ENCODE measurements at places on chromosomes 13 and 19. TPM values are rescaled to one million over a fixed set of nuclear protein-coding genes. Genes with fewer than 3 reads are reported as not detected.

Gene LILRB4
- 1.3 TPM for polyA plus RNA-seq

Gene ICAM1
- 9.5 TPM for polyA plus RNA-seq

Gene CRB3
- 0.18 TPM for polyA plus RNA-seq

Gene DLL3
- 0.12 TPM for polyA plus RNA-seq

Gene SIRT6
- polyA plus RNA-seq = 15.5 TPM

Gene LRG1
- 0.43 TPM for polyA plus RNA-seq

Gene KCNJ14
- polyA plus RNA-seq = 1.2 TPM

Gene NDUFS7
- polyA plus RNA-seq = 88.4 TPM

Gene ATXN8OS
- 0.46 TPM for polyA plus RNA-seq

Gene FPR3
- polyA plus RNA-seq = 1.4 TPM

Gene ZNF155
- 7.2 TPM for polyA plus RNA-seq

Gene DMKN
- 4.2 TPM for polyA plus RNA-seq

DNA sequence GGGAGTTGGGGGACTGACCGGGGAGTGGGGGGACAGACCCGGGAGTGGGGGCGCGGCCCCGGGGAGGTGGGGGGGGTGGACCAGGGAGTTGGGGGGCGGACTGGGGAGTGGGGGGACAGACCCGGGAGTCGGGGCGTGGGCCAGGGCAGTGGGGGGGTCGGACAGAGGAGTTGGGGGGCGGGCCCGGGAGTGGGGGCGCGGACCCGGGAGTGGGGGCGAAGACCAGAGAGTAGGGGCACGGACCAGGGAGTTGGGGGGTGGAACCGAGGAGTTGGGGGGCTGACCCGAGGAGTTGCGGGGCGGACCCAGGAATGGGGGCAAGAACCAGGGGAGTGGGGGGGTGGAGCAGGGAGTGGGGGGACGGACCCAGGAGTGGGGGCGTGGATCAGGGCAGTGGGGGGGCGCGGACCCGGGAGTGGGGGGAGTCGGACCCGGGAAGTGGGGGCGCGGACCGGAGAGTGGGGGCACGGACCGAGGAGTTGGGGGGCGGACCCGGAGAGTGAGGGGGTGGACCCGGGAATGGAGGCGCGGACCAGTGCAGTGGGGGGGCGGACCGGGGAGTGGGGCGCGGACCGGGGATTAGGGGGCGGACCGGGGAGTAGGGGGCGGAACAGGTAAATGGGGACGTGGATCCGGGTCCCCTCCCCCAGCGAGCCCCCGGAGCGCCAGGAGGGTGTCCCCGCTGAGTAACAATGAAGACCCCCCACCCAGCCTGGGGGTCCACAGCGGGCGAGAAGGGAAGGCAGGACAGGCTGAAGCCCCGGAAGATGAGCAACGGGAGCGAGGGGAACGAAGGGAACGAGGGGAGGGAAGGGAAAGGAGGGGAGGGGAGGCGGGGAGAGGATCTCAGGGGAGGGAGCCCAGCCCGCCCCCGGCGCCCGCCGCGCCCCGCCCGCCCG is 589 bp downstream of the R3HDM4 start:
- DNase-seq = no peak

DNA sequence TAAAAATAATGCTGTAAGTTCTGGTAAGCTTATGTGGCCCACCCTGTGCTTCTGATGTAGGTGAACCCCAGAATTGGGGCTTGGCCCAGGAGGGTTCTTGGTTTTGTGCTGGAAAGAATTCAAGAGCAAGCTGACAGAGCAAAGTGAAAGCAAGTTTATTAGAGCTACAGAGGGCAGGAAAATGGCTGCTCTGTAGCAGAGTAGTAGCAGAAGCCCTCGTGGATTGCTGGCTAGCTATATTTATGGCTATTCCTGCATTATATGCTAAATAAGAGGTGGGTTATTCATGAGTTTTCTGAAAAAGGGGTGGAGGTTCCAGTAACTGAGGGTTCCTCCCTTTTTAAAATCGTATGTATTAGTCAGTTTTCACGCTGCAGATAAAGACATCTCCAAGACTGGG is 20.6 kb upstream of the ZNF599 start:
- DNase-seq = no peak

GRCh38 chr19:10643968-10644259 is 10.2 kb upstream of the ILF3 start:
- peak; percentile 86 for DNase-seq

DNA sequence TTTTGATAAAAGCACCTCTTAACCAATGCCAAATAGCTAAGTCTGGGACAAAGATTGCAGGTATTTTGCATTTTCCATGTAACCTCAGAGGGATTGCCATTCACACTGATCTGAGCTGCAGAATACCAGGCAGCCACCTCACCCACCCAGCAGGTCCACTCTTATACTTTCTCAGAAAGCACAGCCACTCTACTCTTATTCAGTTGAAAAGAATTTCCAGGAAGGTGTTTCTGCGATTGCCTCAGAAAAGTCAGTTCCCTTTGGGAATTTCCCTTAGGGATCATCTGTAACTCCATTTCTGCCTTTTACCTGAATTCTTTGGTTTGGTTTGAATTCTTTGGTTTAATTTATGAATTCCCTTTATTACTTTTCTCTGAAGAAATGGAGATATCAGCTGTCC is 904 bp upstream of the ALOX5AP start:
- DNase-seq = no peak

- DNase-seq = no peak
Measured at GRCh38 chr19:32308431-32309077, 36.9 kb upstream of the ZNF507 start.

DNA sequence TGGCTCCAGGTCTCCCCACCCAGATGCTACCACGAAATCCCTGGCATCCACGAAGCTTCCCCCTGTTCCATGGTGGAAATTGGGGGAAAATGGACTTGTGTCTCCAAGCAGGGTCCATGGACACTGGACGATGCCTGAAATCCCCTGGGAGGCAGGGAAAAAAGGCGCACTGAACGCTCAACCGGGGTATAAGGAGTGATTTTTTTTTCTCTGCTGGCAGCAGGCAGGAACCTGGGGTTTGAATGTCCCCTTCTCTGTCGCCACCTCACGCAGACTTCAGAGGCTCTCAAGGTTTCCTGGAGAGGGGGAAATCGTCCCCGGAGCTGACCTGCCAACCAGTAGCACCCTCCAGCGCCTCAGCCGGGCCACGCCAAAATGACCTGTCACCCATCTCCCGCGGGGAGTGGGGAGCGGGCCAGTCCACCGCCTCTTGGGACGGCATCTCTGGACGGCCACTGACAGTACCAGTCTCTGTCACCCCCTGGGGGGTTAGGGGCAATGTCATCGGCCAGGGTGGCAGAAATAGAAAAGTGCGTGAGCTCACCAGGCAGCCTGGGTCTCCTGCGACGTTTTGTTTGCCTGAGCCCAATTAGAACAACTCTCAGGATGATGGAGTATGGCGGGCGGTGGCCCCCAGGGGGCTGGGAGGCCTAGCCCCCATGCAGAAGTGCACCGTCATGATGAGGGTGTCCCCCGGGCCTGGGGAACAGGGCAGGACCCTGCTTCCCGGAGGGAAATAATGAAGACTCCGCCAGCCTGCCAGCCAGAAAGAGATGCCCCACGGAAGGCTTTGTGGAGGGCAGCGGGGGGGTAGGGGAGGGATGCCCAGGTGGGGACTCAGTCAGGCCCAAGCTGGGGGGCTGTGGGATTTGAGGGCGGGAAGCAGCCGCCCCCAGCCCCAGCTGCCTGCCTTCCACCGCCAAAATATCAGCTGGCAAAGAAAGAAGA is 2.6 kb downstream of the PTPRS start:
- DNase-seq = no peak

DNA sequence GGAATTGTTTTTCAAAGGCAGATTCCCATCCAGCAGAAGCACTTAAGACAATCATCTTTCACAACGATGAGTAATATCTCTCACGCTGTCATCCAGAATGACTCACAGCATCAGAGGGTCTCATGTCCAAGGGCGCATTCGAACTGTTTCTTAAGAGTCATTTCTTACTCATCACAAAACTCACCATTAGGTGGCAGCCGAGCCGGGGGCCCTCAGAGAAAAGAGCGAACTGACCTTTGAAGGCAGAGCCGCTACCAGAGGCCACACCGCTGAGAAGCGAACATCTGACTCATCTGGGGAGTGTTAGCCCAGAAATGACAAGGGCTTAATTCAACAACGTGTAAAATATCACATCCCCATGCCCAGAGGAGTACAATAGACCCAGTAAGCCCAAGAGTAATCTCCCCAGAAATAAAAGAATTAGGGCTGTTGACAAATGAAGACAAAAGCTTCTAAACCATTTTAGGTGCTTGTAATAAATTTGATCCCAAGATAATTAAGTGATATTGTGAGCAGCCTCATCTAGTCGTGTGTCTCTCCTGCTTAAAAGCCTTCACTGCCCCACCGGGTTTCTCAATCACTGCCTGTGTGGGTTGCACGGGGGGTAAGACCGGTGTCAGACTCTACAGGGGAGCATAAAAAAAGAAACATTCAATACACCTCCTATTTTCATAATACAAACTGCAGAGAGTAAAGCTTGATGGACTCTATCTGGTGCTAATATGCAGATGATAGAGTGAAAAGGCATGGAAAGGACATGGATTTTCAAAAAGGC is 96.2 kb downstream of the CYSLTR2 start:
- peak; percentile 22 for DNase-seq

- no peak for DNase-seq
Measured at GRCh38 chr13:99987154-99988019, 5.8 kb downstream of the ZIC2 start.

- peak; percentile 24 for DNase-seq
Measured at GRCh38 chr13:71260246-71260645, 606.8 kb downstream of the DACH1 start.

GRCh38 chr19:17915940-17916593 is 16.7 kb upstream of the CCDC124 start:
- DNase-seq = no peak

DNA sequence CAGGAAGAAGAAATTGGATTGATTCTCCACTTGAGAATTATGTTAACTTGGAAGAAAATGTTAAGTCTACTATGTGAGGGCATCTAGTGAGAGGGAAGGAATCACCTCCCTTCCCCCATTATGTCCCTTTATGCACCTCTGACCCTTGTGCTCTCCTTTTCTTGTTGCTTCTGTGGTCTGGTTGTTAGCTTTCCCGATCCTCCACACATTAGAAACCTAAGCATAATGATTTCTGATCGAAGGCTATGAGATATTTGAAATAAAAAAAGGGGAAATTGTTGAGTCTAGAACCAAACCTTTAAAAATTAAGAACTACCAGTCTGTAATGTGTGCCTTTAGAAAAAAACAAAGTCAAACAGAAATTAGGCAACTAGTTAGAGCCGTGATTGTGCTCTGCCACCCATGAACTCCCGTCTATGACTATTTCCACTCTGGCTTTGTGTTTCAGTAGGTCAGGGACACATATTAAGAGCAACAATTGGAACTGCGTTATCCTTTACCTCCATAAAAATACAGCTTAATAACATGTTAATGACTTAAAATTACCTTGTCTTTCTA is 463 bp upstream of the GPC6 start:
- no peak for DNase-seq

GRCh38 chr19:49710372-49710951 is 19.5 kb downstream of the CPT1C start:
- no peak for DNase-seq

DNA sequence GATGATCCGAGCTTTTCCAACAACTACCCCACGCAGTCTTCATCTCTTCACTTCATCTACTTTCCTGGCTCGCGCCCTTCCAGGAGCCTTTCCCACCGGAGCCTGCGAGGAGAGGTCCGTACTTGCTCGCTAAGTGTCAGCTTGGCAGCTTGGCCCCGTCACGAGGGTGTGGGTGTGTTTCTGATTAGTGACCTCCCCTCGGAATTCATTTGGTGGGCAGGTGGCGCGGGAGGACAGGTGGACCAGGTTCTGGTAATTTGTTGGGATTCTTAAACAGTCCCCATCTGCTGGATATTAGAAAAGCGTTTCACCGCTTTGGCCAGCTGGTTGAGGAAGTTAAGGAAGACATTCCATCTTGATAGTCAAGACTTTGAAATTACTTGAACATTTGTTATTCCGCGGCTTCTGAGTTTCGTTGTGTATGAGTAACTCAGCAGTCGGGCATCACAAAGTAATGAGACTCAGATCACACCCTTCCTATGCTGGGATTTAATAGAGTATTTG is 515 bp downstream of the UFM1 start:
- peak; percentile 75 for DNase-seq

DNA sequence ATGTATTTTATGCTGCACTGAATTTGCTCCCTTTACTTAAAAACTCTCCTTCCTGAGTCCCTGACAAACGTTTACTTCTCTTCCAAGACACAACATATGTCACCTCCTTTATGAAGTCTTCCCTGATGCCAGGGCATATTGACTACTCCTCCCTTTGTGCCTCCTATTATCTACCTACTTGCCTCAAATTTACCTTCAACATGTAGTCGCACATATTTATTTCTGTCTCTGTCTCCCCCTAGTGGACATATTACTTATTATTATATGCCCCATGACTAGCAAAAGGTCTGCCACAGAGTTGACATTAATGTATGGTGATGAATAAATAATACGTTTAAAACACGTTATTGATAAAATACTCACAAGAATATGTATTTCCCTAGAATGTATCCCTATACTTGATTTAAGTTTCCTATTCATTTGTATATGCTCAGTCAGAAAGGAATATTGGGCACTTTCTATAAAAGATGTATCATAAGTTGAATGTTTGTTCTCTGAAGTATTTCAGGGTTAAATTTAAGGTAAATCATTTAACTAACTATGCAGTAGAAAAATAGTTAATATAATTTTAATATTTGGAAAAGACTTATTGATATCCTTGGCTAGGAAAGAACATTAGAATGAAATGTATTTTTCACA is 250.3 kb upstream of the ATXN8OS start:
- DNase-seq = peak; percentile 19

DNA sequence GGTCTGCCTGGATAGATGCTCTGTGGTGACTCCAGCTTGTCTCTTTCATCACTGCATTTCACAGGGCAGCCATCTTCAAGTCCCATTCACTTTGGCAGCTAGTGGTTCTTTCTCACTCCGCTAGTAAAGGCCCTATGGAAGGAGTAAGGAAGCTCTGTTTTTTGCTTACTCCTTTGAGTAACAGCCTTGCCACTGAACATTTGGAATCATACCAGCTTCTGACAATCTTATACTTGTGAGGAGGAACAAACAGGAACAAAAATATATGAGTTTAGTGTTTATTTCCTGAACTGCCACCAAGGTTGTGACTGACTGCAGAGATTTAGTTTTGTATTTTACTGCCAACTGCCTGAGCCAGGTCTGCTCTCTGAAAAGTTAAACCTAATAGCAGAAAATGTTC is 38.7 kb downstream of the KCTD4 start:
- peak; percentile 19 for DNase-seq

Measured in hindlimb muscle (tissue), 1 donor.